Osteoblast (primary cell): ENCODE measurements at places on chromosomes 7 and 10.

- no peak for DNase-seq
- no peaks in the 10 kb centered on the region for H3K4me1 ChIP-seq
- H3K27ac ChIP-seq, result no peak overlapping the region
- no peak overlapping the region for H3K4me3 ChIP-seq
- H3K27me3 ChIP-seq, result no peaks in the 10 kb centered on the region
Measured at GRCh38 chr7:26627221-26627620, 237.2 kb downstream of the SKAP2 start.

GRCh38 chr10:80861882-80862281 is 324.2 kb downstream of the SH2D4B start:
- H3K4me1 ChIP-seq, result no peaks in the 10 kb centered on the region
- DNase-seq, result no peak
- no peak overlapping the region for H3K27ac ChIP-seq
- H3K4me3 ChIP-seq, result no peak overlapping the region
- H3K36me3 ChIP-seq, result no peaks in the 10 kb centered on the region

GRCh38 chr7:44396496-44396895 is 71.1 kb upstream of the CAMK2B start:
- peaks cover 15% of the 10 kb centered on the region for H3K36me3 ChIP-seq
- H3K27me3 ChIP-seq, result no peaks in the 10 kb centered on the region
- no peak overlapping the region for H3K4me3 ChIP-seq
- peaks cover 6% of the 10 kb centered on the region for H3K4me1 ChIP-seq

DNA sequence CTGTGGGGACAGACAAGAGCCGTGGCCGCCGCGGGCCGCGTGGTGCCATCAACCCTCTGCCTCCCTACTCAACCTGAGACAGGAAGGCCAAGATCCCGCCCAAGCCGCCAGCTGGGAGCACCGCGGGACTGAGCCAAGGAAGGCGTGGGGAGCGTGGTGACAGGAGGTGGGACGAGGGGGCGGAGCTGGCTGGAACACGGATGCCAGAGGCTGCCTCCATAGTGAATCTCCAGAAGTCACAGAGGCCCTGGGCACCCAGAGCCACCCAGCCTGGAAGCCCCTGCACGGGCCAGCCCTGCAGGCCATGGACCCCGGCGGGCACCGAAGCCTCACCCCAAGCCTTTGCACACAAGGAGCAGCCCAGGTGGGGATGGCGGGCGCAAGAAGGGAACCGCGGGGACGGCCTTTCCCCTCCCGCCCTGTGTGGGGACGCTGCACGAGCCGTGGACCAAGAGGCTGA is 18.1 kb upstream of the DPYSL4 start:
- H3K27me3 ChIP-seq, result no peaks in the 10 kb centered on the region
- no peak overlapping the region for H3K27ac ChIP-seq
- no peaks in the 10 kb centered on the region for H3K36me3 ChIP-seq
- H3K4me3 ChIP-seq, result no peak overlapping the region

- no peak overlapping the region for H3K4me3 ChIP-seq
- H3K27me3 ChIP-seq, result no peaks in the 10 kb centered on the region
- peaks cover 4% of the 10 kb centered on the region for H3K36me3 ChIP-seq
- H3K4me1 ChIP-seq, result peaks cover 24% of the 10 kb centered on the region
- H3K27ac ChIP-seq, result no peak overlapping the region
Measured at GRCh38 chr7:75876126-75876881, 2.5 kb upstream of the RHBDD2 start.

DNA sequence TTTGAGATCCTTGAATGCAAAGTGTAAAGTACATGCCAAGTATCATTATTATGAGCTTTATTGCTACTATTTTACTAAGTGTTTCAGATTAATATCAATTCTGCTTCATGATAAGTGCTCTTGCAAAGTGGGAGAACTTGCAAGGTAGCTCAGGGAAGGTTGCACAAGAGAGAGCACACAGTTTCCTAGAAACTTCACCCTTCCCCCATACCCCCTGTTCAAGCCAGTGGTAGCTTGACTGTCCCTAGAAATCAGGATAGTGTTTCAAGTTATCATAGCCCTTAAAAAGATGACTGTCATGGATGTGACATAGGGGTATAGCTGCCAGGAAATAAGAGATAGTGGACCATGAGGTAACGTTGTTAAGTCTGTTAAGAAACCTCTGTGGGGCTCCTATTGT is 251.5 kb downstream of the TRIL start:
- no peaks in the 10 kb centered on the region for H3K36me3 ChIP-seq
- no peak for DNase-seq
- H3K27me3 ChIP-seq, result no peaks in the 10 kb centered on the region
- H3K27ac ChIP-seq, result no peak overlapping the region

DNA sequence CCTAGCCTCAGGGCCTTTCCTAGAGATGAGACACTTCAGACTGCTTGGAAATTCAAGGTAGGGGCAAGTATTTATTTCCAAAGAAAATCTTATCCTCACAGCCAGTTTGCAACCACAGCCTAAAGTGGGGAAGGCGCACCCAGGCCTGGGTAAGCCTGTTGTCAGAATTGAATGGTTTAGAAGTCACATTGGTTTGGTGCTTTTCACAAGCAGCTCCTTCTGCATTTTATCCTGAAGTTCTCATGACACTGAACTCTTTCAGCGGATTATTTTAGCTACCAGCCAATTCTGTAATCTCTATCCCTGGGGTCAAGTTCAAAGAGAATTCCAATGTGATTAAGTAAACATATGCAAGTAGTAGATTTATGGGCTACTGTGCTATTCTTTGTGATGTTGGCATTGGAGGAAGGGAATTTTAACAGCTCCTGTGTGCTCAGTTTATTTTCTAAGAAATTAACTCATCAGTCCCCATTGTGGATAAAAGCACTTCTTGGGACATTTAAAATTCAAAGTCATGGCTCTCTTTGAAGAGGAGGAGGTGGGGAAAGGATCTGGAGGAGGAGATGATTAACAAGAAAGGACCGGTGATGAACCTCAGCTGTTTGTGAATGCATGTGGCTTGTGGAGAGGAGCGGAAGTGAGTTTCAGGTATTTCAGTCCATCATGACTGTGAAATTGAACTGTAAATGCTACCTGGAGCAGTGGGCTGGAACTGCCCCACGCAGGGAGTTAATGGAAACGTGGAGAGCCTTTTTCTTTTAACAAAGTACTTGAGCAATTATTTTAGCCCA is 90.2 kb upstream of the CACUL1 start:
- no peak overlapping the region for H3K27ac ChIP-seq
- H3K36me3 ChIP-seq, result no peaks in the 10 kb centered on the region
- H3K4me1 ChIP-seq, result no peaks in the 10 kb centered on the region
- DNase-seq, result peak; percentile 81
- no peak overlapping the region for H3K4me3 ChIP-seq
- H3K27me3 ChIP-seq, result peaks cover 6% of the 10 kb centered on the region

GRCh38 chr7:2855386-2855785 is 11.3 kb upstream of the GNA12 start:
- DNase-seq, result no peak
- no peaks in the 10 kb centered on the region for H3K27me3 ChIP-seq
- no peak overlapping the region for H3K27ac ChIP-seq
- no peaks in the 10 kb centered on the region for H3K36me3 ChIP-seq
- peaks cover 12% of the 10 kb centered on the region for H3K4me1 ChIP-seq
